ENCODE measurements at places on chromosomes 6 and 20.
A peak's percentile ranks its signal among the peaks of the same experiment; 100 is the strongest.

DNA sequence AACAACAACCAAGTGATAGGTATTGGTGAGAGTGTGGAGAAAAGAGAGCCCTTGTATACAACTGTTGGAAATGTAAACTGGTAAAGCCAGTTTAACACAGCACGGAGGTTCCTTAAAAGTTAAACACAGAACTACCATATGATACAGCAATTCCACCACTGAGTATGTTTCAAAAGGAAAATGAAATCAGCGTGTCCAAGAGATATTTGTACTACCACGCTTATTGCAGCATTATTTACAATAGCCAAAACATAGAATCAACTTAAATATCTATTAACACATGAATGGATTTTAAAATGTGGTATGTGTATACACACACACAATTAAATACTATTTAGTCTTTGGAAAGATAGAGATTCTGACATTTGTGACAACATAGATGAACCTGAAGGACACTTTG lies 1.1 kb downstream of the PTCHD4 start:
- DNase-seq, result no peak

- DNase-seq, result peak; percentile 32
These were observed 51.7 kb downstream of the CHMP4B start for GRCh38 chr20:33862709-33863403.

DNA sequence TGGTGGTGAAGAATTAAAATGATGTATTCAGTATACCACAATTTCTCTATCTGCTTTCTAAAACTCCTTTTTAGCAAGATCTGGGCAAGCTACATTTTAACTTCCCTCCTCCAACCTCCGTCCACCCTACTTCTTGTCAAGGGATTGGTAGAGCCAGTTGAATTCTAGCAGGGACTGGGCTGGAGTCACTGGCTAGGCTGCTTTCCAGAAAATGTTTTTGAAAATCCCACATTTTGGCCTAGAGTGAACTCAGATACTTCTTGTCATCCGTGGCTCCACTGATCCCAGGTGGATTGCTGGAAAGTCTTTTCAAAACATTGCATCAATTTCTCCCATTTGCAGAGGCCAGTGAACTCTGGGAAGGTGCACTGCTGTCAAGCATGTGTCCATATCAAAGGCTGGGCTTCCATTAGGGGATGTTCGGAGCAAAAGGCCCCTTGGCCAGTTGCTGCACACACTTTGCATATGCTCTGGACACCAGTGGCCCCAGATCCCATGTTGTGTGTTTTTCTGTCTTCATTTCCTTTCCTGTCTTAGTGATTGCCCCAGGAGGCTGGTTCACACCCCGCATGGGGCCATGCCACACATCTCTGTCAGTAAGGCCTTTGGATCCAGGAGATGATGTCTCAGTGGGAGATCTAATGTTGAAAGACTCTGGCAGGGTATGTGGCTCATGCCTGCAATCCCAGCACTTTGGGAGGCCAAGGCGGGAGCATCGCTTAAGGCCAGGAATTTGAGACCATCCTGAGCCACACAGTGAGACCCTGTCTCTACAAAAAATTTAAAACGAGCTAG lies 11.3 kb upstream of the KCNK16 start:
- no peak for DNase-seq

DNA sequence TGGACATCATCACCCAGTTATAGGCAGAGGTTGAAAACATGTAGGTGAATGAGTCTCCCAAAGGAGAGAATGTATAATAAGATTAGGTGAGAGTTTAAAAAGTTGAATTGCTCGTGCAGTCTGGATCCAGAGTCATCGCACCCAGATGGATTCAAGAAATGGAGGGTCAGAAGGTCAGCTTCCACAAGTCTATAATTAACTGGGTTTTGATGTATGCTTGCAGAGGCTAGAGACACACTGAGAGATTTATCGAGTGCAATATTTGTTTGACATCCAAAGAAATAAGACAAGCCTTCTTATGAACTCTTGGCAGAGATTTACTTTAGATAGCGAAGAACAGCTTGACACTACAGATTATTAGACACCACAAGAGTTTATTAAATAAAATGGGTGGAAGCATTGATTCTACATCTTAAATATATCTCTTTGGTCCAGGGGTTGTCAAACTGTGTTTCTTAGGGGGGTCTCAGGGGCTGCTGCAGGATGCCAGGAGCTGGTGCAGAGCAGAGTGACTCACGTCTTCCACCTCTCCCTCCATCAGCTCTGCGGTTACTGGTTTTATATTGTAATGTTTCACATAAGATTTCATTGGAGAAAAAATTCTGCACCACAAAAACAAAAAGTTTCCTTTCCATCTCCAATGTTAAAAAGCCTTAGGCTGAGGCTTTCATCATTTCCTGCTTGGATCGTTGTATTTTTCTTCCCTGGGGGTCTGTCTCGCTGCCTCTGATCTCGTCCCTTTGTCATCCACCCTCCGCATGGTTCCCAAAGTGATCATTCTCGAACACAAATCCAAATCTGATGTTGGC lies 176.2 kb upstream of the AHI1 start:
- DNase-seq, result no peak

GRCh38 chr6:38337819-38338465 lies 301.8 kb downstream of the BTBD9 start:
- DNase-seq, result peak; percentile 36

DNA sequence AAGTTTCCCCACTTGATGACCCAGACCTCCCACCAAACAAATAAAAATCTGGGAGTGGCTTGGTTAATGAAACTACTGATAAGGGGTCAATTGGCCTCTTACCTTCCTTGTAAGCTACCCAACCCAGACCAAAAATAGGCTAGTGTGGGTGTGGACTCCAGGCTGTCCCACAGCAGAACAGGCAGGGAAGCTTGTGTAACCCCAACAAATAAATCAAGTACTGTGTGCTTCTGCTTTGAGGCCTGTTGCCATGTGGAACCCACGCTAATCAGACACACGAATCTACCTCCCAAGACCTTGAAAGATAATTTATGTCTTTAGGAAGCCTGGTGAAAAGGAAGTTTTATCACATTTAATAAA lies 33.7 kb upstream of the PAQR8 start:
- DNase-seq, result no peak

- DNase-seq, result no peak
These were observed 207.0 kb upstream of the HDDC2 start for GRCh38 chr6:125508793-125509192.

DNA sequence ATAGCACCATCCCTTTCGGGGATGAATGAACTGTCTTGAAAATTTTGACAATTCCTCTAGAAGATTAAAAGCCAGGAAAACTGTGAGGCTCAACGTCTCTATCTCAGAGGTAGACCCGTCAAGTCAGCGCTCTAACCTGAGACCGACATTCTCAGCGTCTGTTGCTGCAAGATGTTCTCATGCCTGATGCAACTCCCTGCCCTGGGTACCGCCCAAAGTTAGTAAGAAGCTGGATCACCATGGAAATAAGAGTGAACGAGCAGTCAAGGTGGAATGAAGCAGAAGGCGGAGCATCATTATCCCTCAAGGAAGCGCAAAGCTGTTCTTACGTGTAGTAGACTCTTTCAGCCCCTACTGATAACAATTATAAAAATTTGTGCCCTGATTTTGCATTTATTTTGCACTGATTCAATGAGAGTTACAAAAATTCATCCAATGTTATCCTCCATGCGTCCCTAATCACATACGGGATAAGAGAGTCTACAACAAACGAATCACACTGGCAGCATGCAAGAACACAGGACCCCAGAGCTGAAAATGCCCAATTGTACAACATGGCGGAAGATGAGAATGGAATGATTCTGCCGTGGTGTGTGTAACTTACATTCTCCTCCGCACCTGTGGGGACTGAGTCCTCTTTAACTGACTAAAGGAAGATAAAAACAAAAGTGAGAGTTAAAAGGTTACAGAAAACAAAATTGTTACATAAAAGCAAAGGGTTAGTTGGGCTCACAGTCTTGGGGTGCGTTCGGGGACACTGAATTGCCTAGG lies 95.4 kb downstream of the BCAS1 start:
- no peak for DNase-seq

GRCh38 chr6:63440057-63440456 lies 120.3 kb upstream of the LGSN start:
- DNase-seq, result no peak

DNA sequence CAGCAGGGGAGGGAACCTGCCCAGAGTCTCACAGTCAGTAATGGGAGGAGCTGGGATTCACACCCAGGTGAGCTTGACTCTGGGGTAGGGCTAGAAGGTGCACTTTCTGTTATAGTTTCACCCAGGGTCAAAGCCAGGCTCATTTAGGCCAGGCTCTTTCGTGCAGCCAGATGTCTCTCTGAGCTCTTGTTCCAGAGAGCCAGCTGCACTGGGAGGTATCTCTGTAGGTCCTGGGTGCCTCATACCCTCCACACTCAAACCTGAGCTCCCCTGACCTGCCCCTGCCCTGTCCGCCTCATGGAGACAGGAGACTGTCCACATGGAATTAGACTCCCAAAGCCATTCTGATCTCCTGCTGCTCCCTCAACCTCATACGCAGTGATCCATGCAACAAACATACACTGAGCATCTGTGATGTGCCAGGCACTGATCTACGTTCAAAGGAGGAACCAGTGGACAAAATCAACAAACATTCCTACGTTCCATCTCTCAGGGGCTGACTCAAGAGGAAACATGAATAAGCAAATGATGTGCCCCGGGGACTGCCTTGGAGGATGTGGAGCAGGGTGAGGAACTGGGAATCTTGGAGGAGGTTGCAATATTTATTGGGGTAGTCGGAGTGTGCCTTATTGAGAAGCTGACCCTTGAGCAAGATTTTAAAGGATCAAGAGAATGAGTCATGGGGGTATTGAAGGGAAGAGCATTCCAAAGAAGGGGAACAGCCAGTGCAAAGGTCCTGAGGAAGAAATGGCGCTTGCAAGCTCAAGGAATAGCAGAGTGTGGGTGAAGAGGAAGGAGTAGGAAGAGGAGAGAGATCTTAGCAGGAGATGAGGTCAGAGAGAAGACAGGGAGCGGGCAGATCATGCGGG lies 71.3 kb upstream of the TOX2 start:
- DNase-seq, result peak; percentile 38

GRCh38 chr6:141667580-141668309 lies 465.0 kb upstream of the GJE1 start:
- DNase-seq, result no peak

DNA sequence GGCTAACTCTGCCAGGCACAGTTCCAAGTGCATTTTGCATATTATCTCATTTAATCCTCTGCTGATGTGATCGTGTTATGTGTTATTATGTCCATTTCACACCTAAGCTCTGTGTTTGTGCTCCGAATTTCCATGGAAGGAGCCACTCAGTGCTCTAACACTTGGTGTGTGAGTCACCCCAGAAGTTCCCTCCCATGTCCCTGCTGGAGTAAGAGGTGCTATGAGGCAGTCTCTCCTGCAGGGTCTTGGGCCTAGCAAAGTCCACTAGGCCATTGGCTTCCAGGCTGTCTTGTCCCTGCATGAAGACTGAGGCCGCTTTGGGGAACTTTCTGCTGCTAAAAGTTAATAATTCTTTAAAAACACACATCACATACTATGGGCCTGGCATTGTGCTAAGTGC lies 405.9 kb upstream of the SULF2 start:
- peak; percentile 4 for DNase-seq

DNA sequence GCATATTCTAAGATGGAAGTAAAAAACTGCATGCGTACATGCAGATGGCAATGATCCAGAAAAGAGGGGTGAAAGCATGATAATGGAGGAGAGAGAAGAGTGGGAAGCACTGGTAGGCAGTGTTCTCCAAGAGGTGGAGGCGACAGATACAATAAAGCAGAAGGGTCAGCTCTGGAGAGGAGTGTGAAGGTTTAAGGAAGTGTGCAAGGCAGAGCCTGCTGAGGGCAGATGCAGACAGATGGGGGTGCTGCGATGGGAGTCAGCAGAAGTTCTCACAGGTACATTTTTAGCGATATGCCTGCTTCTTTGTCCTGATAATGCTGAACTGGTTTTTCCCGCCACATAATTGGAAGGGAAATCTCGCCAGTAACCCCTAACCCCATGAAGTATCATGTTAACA lies 81.1 kb upstream of the C6orf118 start:
- no peak for DNase-seq

GRCh38 chr20:61662968-61663331 lies 402.7 kb downstream of the TAF4 start:
- DNase-seq, result no peak

DNA sequence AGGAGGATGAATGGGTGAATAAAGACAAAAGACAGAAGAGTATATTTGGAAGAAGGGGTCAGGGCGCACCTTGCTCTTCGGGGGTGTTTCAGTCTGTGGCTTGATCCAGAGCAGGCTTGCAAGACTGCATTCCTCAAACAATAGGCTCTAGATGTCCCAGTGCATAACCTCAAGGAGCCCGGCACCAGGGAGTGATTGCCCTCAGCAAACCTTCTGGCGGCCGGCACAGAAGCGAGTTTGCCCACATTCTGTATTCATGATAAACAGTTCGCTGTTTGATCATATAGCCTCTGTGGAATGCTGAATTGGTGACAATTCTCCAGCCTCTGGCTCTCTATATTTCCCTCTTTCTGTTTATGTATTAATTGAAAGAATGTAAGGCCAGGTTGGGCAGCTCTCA lies 29.7 kb upstream of the HLA-DRB5 start:
- DNase-seq, result no peak

- no peak for DNase-seq
These were observed 23.5 kb downstream of the TOX2 start for GRCh38 chr20:43938017-43938655.

DNA sequence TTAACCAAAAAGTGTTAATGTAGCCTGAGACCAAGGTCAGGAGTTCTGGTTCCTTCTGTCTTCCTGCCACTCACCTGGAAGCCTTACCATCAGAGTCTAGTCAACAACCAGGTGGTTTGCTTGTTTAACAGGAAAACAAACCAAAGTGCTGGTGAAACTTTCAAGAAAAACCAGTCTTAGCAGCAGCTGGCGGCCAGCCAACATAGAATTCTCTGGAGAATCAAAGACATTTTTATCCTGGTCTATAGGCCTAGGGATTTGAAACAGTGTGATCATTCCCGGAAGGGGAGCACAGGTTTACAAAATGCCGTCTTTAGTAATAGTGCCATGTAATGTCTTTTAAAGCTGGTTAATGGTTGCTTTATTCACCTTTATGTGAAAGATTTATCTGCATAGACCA lies 146.6 kb upstream of the AKIRIN2 start:
- no peak for DNase-seq

- no peak for DNase-seq
These were observed 109.6 kb downstream of the CARMIL1 start for GRCh38 chr6:25388776-25389175.

DNA sequence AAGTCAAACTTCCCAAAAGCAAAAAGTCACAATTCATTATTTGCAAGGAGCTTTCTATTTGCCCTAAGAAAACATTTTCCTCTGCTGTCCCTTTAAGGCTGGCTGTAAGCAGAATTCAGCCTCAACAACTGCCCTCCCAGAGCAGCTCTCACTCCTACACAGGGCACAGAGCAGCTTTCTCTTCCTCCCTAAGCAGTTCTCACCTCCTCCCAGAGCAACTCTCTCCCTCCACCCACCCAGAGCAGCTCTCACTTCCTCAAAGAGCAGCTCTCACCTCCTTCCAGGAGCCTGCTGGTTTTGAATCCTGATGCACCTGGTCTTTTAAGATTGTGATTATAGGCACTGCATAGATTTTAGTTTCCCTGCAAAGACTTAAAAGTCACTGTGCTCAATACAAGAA lies 120.6 kb upstream of the TMEM181 start:
- DNase-seq, result no peak

All from kidney glomerular epithelial cell (primary cell).